ENCODE measurements at places on chromosomes 12 and 14.

DNA sequence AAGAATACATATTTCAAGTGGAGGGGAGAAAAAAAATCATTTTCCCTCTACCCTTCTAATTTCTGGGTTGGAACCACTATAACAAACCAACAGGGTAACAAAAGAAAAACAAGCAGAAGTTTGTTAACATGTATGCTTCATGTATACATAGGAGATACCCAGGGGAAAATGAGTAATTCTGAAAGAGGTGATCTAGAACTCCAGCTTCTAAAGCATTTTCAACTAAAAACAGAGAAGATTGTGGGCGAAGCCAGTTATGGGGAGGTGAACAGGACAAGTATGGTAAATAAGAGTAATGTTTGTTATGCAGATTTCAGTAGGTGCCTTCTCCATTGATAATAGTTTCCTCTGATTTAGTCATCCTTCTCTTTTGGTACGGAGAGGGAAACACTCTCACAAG is 16.7 kb downstream of the FNTB start:
- DNase-seq: no peak

DNA sequence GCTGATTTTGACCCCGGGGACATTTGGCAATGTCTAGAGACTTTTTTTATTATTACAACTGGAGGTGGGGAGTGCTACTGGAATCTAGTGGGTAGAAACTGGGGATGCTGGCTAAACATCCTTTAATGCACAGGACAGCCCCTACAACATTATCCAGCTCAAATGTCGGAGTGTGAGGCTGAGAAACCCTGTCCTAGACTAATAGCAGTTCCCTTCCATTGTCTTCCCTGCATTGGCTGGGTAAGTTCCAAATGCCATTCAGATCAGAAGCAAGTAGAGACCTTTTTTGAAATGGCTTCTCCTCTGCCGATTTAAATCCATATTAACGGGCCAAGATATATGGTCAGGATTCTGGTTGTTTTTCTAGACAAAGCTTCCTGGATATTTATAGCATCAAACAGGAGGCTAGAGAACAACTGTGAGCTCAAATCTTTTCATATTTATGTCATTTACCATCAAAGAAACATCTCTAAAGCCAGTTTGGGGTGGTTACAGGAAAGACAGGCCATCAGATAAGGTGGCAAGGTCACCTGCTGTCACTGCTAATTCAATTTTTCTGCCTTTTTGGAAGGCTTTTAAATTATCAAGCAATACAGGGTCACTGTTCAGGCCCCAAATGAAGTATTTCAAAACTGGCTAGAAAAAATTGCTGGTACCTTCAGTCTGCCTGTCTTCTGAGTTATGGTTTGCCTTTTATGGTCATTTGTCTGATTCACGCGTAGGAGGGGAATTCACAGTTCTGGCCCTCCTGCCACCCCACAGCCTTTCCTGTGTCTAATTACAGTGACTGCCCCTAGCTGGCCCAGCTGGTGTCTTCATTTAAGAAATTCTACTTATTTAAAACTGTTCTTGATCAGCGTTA is 20.1 kb upstream of the AKAP5 start:
- no peak for DNase-seq

DNA sequence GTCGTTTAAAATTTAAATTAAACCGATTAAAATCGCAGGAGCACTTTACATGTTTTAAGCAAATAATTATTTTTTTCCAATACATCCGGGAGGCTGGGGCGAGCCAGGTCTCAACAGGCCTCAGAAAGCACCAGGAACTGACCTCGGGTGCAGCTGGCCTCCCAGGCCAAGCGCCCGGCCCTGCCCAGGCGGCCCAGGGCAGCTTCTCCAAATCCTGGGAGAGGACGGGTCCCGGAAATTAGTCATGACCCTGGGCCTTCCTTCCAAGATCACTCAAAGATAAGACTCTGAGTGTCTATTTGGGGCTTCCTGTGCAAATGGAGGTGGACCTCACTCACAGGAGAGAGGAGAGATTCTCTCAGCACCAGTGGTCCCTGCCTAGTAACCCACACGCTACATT is 177.1 kb downstream of the BCL11B start:
- DNase-seq: no peak

- no peak for DNase-seq
Measured at GRCh38 chr14:52266782-52267181, 716 bp upstream of the PTGDR start.

DNA sequence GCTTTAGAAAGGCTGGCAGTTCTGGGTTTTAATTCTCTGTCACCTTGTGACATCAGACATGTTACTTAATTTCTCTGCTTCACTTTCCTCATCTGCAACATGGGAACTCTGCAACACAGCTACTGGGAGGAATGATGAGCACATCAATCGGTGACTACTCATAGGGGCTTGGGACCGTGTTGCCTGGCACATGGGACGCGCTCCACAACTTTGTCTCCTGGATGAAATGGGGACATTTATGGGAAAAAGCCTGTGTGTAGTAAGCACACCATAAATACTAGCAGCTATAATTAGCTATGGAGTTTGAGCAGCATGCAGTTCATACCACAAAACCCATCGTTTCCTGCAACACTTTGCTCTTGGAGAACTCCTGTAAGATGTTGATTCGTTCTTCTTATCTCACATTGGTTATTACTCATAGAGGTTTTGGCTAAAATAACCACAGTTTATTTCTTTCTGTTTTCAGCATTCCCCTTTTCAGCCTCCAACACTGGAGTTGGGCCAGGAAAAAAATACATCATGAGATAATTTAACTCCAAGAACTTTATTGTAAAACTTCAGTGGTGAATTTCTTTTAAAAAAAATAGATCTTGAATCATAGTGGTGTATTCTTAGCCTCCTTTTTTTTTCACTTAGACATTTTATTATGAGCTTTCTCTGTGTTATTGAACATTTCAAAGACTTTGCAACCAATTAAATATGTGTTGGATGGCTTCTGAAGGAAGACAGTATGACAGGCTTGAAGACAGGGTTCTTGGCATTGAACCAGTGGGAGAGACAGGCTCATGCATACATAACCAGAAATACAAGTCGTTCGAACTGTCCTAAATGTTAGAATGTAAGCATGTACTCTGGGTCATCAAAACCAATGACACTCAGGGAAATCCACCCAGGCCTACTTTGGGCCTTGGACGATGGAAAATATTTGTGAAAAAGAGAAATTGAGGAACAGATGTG is 72.7 kb downstream of the RIN3 start:
- no peak for DNase-seq

DNA sequence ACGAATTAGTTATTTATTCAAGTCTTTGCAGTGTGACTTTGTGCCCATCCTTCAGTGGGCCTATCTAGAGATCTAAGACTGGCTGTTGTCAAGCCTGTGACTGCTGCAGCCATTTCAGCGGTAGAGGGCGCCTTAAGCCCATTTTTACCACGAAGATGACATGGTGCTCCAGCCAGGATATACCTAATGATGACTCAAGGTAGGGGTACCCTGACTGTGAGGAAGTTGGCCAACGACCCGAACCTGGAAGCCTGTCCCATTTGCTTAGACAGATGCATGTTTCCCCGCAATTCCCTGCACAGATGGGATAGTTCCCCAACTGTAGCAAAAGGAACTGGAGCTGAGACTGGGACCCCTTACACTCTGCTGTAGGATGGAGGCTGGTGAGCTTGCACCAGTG is 41.3 kb downstream of the RAB3IP start:
- peak; percentile 87 for DNase-seq

DNA sequence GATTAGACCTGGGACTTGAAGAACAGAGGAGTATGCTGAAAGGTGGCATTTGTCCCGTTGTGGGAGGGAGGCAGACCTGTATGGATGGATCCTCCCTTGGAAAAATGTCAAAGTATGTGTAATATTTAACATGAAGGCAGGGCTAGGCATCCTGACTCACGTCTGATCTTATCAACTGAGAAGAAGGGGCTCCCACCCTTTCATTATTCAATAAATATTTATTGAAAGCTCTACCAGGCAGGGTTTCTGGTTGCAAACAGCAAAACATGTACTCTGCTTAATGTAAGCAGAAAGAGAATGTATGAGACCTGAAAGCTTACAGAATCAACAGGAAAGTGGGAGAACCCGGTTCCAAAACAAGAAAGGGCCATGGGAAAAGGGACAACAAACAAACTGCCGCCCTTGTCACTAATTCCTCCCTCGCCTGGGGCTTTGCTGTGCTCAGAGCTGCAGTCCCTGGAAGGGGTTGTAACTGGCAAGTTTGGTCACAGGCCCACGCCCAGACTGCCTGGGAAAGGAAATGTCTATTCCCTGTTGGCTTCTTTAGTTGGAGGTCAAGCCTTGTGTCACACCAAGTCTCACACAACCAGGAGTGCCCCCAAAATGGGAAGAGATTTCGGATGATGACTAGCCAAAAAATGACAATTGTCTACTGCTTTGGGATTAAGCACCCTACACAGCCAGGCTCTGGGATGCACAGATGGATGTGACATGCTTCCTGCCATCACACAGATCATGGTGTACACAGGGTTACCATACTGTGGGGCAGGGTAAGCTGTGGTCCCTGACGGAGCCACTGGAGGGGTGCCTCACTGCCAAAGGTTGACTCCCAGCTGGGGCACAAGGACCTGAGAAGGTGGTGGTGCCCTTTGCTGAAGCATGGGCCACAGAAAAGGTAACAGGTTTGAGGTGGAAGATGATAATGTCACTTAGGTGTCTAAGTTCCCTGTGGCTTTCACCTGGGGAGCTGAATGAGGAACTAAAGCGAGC is 36.8 kb downstream of the RAB35 start:
- no peak for DNase-seq

DNA sequence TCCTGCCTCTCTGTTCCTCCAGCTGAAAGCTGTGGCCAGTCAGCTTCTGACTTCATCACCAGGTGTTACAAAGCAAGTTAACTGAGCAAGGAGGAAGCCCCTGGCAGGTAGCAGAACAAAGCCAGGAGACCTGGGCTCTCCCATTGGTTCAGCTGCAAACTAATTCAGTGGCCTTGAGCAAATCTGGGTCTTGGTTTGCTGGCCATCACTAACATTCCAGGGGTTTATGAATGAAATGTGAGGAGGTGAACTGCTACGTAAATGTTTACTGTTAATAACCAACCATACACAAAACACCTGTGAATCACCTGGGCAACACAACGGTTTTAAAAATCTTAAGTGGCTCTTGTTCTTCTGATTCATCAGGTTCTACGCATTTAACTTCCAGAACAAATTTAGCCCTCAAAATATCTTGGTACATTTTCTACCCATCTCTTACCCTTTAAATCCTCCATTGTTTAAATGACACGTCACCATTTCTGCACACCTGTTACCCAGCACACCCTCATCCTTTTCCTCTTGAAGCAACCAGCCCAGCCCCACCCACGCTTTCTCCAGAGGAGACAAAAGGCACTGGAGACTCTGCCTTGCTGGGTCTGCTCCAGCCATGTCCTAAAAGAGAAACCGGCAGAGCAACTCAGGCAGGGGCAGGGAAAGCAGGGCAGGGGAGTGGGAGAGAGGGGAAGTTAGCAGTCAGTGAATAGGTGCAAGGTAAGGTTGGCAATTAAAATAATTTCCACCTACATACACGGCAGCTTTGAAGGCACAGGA is 49.3 kb upstream of the TSPAN11 start:
- peak; percentile 82 for DNase-seq

DNA sequence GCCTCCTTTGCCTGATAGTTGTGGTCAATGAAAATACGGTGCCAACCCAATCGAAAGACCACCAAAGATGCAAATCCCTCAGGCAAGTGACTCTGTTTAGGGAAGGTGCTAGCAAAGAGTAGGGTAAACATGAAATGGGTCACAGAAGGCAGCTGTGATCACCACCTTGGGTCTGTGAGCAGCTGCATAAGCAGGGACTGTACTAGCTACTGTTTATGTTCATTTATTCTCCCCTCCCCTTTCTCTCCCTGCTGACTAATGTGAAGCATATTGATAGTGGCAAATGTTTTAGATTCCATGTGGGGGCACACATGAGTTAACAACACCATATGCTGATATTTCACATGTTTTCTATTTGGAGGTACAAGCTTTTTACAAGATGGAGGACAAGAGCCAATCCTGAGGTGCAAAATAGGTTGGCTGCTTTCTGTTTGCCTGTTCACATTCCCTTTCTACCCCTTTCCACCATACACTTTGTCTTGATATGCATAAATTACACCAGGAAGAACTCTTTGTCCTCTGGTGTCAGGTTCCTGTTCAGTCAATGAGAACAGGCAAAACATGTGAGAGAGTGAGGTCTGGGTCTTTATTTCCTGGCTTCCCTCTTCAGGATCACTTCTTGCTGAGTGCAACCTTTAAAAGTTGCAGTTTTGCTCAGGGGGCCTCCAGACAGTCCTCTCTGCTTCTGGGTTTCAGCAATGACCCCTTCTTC is 71.1 kb downstream of the AVPR1A start:
- peak; percentile 74 for DNase-seq

GRCh38 chr12:85016413-85016812 is 19.7 kb downstream of the TSPAN19 start:
- no peak for DNase-seq

GRCh38 chr12:16090974-16091373 is 179.8 kb downstream of the DERA start:
- no peak for DNase-seq

GRCh38 chr14:89283327-89284060 is 133.5 kb downstream of the FOXN3 start:
- DNase-seq: no peak

DNA sequence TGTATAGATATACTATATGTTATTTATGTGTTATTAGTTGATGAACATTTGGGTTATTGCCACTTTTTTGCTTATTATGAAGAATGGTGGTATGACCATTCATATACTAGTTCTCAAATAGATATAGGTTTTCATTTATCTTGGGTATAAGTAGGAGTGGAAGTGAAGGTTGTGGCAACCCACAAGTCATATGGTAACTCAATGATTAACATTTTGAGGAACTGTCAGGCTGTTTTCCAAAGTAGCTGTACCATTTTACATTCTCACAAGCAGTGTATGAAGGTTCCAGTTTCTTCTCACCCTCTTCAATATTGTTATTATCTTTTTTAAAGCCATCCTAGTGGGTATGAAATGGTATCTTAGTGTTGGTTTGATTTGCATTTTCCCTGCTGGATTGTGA is 19.0 kb upstream of the MSRB3 start:
- DNase-seq: no peak
